ENCODE measurements at places on chromosomes 7 and 10.

DNA sequence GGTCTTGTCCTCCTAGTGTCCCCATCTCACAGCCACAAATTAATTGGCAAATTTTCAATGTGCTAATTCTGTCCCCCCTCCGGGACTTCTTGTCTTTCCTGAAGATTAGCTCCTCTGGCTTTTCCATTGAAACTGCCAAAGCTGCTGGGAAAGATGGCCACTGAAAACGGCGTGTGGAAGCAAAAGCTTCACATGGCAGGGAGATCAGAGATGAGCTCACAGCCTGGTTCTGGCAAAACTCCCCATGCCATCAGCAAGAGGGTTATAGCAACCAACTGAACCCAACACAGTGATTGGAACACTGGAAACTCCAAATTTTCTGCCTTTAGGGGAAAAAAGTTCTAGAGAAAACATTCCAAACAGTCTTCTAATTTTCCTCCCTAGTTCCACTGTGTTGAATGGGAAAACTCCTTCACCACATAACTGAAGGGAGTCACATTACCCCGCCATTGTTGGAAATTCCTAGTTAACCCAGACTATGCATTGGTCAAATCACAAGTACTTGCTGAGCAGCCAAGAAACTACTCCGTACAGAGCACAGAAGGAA, 37.0 kb downstream of the NRAP start:
- no peak for DNase-seq

GRCh38 chr10:129097776-129098330, 369.2 kb upstream of the MGMT start:
- DNase-seq: no peak

DNA sequence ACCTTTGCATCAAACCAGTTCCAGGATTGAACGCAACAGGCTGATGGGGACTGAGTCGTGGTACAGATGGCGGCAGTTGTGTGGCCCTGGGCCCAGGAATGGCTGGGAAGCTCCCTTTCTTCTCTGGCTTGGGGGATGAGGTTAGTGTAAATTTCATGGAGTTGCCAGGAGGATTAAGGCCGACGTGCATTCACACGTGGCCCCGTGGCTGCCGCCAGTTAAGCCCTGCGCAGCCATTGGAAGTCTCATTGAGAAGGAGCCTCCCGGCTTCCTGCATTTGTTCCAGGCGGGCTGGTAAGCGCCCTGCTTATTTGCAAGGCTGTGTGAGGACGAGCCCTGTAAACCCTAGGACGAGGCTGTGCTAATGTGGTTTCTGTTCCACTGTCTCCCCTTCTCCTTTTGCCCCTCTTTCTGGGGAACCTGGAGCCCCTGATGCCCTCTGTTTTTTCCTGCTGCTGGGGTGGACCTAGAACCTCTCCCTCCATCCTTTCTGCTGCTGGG, 174.7 kb upstream of the TNRC18 start:
- no peak for DNase-seq

DNA sequence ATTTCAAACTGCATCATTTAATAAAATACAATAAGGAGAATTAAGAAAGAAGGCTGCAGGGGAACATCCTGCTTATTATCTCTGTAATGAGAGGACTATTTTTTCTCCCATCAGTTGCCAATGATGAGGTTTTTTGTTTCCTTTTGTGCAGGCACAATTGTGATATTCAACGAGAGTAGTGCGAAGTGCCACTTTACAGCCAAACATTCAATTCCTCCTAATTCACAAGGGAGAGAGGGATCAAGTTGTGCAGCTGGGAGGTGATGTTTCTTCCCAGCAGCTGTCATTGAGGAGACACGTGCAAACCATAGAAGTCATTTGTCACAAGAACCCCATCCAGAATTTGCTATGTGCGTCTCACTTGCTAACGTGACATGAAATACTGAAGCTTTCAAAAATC, 81.6 kb upstream of the ICA1 start:
- no peak for DNase-seq

Measured in activated CD8-positive, alpha-beta memory T cell treated with anti-CD3 and anti-CD28 coated beads, Interleukin-2, amount 50 U/mL, for 4 hours (primary cell).